BE2C (cell line): ENCODE measurements at places on chromosomes 4 and X.

- DNase-seq, result no peak
Measured at GRCh38 chr4:67051000-67051789, 494.1 kb downstream of the CENPC start.

GRCh38 chr4:145437466-145437865, 44.2 kb upstream of the SMAD1 start:
- no peak for DNase-seq

DNA sequence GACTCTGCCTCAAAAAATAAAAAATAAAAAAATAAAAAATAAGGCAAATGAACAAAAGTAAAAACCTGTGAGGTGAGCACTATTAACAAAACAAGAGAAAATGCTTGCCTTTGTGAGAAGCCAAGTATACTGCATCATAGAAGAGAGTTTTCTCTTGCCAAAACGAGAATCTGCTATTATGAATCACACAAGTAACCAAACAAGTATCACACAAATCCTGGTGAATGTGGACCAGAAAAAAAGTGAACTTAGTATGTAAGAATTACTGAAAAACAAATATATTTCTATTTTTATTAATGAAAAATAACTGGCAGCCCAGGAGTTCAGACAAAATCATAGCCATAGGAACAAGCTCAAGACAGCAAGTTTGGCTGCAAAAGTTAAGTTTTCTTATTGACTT, 193.5 kb downstream of the PDGFC start:
- DNase-seq, result no peak

- no peak for DNase-seq
Measured at GRCh38 chr4:182809417-182810102, 107.6 kb downstream of the DCTD start.

DNA sequence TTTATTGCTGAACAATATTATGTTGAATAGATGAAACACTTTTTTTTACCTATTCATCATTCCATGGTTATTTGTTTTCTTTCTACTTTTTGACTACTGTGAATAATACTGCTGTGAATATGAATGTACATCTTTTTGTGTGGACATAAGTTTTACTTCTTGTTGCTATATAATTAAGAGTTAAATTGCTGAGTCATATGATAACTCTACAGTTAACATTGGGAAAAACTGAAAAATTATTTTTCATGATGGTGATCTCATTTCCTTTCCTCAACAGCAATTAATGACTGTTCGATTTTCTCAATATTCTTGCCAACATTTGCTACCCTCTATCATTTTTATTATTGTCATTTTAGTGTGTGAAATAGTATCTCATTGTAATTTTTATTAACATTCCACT, 106.9 kb upstream of the TECRL start:
- DNase-seq, result no peak

DNA sequence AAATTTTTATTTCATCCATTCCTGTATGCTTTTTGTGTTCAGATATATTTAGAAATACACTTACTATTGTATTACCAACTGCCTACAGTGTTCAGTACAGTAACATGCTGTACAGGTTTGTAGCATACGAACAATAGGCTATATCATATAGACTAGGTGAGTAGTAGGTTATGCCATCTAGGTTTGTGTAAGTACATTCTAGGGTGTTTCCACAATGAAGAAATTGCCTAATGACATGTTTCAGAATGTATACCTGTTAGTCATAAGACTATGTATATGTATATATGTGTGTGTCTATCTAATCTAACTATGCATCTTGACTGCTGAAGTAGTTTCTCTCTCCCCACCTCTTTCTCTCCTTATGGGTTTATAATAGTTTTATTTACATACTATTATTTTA, 51.5 kb upstream of the BTC start:
- no peak for DNase-seq

GRCh38 chr4:78297116-78297800, 240.1 kb downstream of the FRAS1 start:
- DNase-seq, result no peak

DNA sequence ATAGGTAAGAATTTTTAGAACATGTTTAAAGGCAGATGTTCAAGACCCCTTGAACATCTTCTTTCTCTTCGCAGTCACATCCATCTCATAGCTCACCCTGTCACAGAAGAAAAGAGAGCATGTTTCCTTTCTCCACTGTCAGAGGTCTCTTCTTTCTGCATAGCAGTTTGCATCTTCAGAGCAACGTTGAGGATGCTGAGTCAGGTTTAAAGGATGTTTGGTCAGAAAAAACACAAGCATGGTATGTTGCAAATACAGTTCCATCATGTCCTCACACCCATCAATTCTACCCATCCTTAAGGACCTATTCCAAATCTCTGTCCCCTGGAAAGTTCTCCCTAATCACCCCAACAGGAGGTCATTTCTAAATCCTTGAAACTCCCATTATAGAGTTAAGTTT, 84.8 kb downstream of the STOX2 start:
- no peak for DNase-seq

DNA sequence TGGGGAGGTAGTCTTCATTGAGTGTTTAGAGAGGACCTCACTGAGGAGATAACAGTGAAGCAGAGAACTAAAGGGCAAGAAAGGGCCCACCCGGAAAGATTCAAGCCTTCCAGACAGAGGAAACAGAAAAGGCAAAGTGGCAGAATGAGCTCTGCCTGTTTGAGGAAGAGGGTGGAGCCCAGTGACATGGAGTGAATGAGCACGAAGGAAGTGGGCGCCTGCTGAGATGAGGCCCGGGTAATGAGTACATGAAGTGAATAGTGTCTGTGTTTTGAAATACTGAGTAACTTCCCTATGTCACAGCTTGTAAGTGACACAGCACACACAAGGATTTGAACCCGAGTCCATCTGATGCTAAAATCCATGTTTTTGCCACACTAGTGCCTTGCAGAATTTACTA, 32.5 kb upstream of the TLR2 start:
- no peak for DNase-seq

- DNase-seq, result no peak
Measured at GRCh38 chr4:23635468-23635867, 254.4 kb downstream of the PPARGC1A start.

DNA sequence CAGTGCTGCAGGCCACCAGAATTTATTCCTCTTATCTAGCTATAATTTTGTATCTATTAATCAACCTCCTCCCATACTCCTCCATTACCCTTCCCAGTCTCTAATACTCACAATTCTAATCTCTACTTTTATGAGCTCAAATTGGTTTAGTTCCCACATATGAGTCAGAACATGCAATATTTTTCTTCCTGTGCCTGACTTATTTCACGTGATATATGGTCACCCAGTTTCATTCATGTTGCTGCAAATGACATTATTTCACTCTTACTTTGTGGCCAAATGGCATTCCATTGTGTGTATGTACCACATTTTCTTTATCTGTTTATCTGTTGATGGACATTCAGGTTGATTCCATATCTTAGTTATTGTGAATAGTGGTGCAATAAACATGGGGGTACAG, 483.5 kb downstream of the ACTRT1 start:
- no peak for DNase-seq

DNA sequence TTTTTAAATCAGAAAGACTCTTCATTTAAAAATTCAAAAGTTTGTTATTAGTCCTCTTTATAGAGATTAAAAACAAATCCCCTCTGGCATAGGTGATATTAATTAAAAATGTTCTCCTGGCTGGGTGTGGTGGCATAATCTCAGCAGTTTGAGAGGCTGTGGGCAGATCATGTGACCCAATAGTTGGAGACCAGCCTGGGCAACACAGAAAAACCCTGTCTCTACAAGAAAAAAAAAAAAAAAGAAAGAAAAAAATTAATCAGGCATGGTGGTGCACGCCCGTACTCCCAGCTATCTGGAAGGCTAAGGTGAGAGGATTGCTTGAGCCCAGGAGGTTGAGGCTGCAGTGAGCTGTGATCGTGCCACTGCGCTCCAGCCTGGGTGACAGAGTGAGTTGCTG, 38.9 kb downstream of the RASGEF1B start:
- no peak for DNase-seq

DNA sequence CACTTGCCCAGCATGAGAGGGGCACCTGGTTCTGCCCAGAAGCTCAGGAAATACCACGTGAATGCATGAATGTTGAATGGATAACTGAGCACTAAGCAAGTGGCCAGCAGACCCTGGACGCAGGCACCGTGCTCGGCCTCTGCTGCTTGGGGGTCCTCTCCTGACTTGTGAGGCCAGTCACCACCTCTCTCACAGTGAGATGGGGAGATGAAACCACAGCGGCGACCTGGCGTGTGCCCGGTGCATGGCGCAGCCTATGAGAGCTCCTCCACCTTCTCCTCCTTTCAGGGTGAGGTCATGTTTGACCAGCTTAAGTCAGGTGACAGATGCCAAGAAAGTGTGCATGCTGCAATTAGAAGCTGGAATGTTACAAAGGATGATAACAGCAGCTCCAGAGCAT, 75.5 kb downstream of the HMX1 start:
- no peak for DNase-seq

GRCh38 chrX:41542536-41542935, 95.4 kb downstream of the NYX start:
- DNase-seq, result no peak

GRCh38 chrX:10813761-10814160, 193.4 kb upstream of the MID1 start:
- no peak for DNase-seq

GRCh38 chr4:78864405-78865024, 74.7 kb downstream of the PAQR3 start:
- peak; percentile 34 for DNase-seq

DNA sequence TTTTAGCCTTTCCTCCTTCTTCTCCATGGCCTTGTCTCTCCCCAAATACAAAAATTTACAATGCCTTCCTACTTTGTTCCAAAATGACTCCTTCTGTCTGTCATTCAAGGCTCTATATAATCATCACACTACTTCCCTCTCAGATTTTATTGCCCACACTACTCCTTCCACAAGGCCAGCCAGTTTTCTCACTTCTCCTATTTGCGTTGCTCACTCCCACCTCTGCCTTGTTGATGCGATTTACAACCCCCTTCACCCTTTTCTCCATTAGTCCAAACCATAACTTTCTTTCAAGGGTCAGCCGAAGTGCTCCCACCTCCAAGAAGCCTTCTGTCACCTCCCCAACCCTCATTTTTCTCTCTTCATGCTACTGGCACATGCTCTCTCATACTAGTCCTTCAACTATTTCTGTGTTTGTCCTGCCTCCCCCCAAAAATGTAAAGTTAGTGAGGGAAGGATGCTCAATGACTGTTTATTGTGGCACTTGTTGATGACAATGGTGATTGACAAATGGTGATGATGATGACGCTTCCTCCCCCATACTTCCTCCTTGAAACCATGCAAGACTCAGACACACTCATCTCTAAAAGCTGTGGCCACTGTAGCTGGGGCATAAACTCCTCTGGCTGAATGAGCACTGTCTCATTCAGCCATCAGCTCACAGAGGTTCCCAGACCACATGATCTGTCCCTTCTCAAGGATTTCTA, 2.7 kb upstream of the XKRX start:
- no peak for DNase-seq

- no peak for DNase-seq
Measured at GRCh38 chr4:186020793-186021407, 48.1 kb upstream of the TLR3 start.

GRCh38 chrX:153614818-153615217, 15.9 kb upstream of the CCNQ start:
- DNase-seq, result no peak

- no peak for DNase-seq
Measured at GRCh38 chr4:126778348-126778747, 854.4 kb upstream of the INTU start.

DNA sequence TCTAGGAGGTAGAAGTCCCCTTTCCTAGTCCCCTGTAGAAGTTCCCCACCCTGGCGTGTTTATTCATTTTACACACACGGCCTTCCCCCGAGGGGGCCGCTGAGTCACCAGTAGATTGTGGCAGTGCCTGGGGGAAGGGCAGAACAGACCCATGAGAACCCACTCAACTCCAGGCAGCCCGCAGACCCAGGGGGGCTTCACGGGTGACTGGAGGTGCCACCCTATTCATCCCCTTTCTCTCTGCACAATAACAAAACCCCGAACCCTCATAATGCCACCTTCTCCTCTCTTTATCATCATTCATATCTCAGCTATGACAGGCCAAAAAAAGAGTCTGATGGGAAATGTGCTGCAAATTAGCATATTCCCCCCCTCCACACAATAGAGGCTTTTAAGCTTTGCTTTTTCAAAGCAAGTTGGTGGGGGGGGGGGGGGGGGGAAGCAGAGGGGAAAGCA, 20.4 kb upstream of the GPM6B start:
- peak; percentile 36 for DNase-seq

DNA sequence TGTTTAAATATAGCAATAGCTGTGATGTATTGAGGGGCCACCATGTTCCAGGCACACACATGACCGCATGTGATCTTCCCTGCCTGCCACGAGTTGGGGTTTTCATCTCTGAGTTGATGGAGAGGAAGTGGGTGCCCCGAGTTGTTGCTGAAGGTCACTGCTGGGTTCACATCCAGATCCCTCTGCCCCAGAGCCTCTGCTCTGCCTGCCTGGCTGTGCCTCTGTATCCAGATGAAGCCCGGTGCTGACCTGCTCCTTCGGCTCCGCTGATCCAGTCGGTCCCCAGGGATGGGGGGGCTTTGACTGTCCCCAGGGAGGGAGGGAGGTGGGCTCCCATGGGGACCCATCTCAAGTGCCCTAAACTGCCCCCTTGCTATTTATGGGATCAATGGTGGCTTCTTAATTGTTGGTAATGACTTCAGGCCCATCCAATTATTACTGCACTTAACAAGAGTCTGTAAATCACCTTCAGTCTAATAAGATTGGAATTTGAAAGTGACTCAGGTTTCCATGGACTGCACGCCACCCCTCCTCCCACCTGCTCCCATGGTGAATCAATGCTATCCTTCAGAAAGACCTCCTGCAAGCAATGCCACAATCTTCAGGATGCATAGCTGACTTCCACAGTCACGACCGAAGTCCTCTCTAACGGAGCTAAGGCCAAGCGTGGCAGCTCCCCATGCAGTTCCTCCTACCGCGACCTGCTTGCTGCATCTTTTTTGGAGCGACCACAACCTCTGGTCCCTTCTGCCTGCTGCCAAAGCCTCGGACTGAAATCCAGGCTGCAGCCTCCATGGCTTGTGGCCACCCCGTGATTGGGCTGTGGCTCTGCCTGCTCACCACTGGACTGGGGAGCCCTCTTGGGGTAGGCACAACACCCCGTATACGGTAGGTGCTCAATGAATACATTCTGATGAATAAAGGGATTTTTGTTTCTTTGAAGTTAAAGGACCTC, 73.1 kb downstream of the CPZ start:
- no peak for DNase-seq

DNA sequence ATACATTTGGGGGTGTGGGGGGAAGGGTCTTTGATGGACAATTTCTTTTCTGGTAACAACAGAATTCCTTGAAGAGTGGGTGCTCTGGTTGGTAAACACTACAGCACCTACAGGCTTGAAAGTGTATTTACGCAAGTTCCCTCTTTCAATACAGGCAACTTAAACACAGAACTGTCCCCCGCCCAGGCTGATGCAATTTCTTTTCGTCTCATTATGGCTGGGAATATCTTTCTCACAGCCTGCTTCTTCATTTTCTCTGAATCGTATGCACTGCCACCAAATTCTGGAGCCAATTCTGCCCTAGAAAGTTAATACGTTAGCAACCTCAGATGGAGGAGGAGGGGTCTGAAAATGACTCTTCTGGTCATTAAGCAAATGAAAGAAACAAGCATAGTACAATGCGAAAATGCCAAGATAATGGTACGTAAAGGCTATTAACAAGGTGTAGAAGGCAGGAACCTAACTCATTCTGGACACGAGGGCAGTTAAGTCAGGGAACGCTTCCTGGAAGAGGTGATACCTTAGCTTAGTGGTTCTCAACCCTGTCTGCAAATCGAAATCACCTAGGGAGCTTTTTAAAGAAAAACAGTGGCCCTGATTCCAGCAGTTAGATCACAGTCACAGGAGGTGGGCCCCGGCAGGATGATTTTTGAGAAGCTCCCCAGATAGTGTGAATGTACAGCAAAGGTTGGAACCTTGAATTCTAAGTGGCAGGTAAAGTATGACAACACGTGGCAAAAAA, 1.0 kb downstream of the AGA start:
- DNase-seq, result peak; percentile 15
